ENCODE measurements at places on chromosomes 2 and 18. TPM values are rescaled to one million over a fixed set of nuclear protein-coding genes. Genes with fewer than 3 reads are reported as not detected.

- DNase-seq = no peak
These were observed 36.4 kb downstream of the KCNF1 start for GRCh38 chr2:10948188-10948564.

GRCh38 chr2:154698721-154699574 is 453 bp downstream of the KCNJ3 start:
- peak; percentile 14 for DNase-seq

DNA sequence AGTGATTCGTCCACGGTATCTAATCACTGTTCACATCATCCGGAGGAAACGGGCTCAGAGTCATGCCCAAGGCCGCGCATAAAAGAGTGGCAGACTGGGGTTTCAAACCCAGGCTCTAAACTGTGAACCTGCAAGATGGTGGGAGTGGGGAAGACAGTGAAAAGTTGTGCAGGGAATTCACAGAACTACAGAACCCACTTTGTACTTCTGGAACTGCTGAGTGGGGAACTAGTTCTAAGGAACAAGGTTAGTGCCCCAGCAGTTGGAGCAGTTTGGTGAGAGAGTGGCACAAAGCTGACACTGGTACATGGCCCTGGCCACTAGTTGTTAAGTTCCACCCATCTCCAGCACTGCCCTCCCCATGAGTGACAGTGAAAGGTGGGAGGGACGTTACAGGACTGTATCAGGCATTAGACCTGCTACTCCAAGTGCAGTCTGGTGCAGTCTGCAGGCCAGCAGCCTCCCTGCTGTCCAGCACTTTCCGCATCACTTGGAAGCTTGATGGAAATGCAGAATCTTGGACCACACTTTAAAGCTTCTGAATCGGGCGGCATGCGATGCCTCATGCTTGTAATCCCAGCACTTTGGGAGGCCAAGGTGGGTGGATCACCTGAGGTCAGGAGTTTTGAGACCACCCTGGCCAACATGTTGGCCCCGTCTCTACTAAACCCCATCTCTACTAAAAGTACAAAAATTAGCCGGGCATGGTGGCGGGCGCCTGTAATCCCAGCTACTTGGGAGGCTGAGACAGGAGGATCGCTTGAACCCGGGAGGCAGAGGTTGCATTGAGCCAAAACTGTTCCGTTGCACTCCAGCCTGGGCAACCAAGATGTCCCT is 47.3 kb downstream of the C2orf42 start:
- peak; percentile 82 for DNase-seq

DNA sequence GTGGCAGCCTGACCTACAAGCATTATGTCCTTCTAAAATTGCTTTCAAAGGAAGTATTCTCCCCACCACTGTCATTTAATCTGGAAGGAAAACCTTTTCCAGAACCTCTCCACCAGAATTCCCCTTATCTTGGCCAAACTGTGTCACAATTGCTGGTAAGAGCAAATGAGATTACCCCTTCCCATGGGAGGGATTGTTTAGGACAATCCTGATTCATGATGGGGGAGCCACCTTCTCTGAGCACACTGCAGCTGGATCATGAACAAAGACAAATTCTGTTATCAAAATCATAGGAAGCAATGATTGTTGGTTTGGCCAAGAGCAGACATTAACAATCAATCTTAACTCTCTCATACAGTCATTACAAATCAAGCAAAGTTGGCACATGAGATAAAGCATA is 18.1 kb upstream of the ATOH8 start:
- no peak for DNase-seq

SLC4A5 gene
- 2.6 TPM for total RNA-seq

SIX2 gene
- 14.4 TPM for total RNA-seq

RAB27B gene
- total RNA-seq = 3.7 TPM

Data from tongue (tissue), 3 donors.